AG04450 (cell line): ENCODE measurements at places on chromosomes 2 and 18.

DNA sequence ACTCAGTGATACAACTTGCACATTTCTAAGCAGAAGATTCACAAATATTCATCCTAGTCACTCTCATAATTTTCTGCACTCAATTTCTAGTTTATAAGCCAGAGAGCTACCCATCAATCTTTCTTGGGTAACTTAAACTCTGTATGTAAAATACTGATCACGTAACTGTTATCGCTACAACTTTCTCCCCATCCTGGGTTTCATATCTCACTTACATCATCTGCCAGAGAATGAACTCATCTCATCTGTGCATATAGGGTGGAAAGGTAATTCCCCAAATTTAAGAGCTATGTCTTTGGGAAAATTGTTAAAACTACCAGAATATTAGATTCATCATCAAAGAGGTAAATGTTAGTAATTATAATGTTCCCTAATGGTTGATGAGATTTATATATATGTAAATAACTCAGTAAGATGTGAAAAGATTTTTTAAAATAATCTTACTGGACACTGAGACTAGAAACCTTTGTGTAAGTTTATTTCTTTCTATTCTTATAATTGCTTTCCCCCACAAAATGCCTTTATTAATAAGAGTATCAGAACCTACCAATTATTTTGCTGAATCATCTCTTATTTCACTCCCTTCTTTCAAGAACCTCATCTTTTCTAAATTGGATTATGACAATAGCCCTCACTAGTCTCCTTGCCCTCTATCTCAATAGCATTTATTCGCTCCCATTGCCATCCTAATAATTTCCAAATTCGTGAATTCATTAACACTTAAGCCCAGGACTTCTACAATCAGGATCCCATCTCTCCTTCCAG is 729.0 kb downstream of the EPHA4 start:
- no peak for DNase-seq

GRCh38 chr2:173353556-173353955 is 1.1 kb upstream of the CDCA7 start:
- no peak for DNase-seq

GRCh38 chr2:48812416-48812815 is 56.9 kb upstream of the LHCGR start:
- no peak for DNase-seq

- DNase-seq = no peak
Measured at GRCh38 chr2:4745056-4745991, 946.9 kb upstream of the SOX11 start.

GRCh38 chr18:43077510-43078308 is 37.8 kb downstream of the RIT2 start:
- DNase-seq = no peak

- DNase-seq = no peak
Measured at GRCh38 chr2:174438146-174438886, 42.8 kb downstream of the SCRN3 start.

DNA sequence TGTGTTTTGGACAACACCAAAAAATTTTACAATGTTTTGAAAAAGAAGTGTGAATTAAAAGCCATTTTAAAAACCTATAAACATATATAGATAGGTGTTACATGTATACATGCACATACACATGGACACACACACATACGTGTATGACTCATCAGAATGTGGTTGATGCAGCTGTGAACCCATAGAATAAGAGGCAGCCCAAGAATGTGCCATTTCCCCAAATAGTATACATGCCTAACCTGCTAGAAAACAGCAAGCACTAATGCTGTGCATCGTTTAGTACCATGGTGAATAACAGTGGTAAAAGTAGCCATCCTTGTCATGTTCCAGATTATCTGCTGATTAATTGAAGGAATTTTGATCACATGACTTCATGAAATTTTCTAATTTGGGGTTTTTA is 149.0 kb downstream of the DSEL start:
- no peak for DNase-seq

- no peak for DNase-seq
Measured at GRCh38 chr2:162232671-162233070, 10.6 kb downstream of the FAP start.

DNA sequence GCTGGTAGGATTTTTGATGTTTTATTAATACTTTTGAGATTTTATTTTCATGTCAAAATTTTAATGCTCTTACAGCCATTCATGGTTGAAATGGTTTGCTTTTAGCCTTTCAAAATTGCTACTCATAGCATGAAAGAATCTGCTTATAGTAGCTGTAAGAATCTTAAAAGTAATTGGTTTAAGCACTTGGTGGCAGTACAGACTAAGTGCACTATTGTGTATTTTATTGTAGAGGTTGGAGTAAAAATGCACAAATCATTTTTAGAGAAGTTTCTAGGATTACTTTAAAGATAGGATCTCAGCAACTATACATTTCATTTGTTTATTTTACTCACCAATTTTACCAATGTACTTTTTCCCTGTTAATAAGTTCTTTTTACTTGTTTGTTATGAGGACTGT is 205.8 kb downstream of the SPAG16 start:
- no peak for DNase-seq

DNA sequence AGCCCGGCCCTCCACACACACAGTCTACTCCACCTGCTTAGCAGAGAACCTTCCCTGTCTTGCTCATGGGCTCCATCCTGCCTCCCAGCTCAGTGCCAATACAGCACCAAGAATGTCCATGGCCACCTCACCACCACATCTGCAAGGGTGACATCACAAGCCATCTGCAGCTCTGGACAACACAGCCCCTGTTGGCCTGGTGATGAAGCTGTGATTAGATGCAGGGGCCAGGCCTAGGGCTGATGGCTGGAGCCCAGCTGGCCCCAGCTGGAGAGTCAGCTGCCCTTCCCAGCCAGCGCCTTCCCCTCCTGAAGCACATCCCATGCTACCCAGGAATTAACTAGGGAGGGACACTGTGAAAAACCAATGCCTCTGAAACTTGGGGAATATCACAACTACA is 91.1 kb downstream of the TTC32 start:
- no peak for DNase-seq

DNA sequence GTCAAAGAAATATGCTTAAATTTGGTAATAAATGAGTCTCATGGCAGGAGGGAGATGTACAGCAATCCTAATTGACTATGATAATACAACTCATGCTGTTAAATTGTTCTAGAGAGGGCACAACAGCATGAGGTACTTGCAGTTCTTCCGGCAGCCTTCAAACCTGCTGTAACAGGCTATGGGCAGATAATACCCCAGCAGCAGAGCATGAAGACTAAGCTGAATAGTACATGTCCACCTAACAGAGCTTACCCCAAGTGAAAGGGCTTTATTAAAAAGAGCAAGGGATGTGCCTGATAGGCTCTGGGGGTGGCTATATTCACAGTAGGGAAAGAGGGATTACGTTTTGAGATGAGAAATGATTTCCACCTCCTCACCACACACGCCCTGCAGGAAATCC is 28.9 kb downstream of the MRO start:
- no peak for DNase-seq

GRCh38 chr2:170999654-171000053 is 70.6 kb downstream of the GORASP2 start:
- no peak for DNase-seq

GRCh38 chr2:224442071-224442967 is 40.4 kb upstream of the FAM124B start:
- DNase-seq = no peak

DNA sequence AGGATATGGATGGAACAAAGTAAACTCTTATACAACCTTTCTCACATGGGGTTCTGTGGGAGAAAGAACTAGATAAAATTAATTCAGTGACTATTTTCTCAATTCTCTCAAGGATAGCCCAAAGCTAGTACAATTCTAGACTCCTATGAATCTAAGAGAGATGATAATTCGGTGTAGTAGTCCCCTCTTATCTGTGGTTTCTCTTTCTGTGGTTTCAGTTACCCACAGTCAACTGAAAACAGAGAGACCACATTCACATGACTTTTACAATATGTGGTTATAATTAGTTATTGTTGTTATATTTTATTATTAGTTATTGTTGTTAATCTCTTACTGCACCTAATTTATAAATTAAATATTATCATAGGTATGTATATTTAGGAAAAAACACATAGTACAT is 53.5 kb upstream of the C2orf15 start:
- DNase-seq = no peak

DNA sequence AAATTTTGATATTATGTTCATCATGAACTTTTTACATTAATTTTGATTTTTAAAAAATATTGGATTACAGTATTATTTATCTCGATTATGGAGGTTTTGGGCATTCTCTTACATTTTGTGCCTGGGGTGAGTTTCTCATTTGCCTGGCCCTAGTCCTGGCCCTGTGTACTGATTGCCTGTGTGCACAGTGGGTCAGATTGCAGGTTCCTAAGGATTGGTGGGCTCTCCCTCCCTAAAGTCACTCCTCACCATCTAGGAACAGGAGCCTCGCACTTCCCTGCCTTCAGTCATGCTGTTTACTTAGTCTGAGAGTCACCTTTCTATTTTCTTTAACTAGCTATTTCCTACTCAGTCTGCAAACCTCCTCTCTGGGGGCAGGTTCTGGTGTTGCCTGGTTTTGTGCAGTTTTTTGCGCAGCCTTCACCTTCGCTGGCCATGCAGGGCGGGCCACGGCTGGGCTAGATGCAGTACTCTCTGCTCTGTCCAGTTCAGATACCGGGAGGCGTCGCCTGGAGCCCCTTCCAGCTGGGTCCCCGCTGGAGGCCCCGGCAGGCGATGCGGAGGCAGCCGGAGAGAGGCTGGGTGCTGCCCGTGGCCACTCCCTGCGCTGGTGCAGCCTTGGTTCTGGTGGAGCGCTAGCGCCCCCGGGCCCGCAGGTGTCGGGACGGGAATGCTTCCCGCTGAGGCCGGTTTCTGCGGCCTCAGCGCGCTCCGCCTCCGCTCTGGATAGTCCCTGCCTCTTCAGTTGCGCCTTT is 23.3 kb upstream of the MC5R start:
- DNase-seq = no peak

DNA sequence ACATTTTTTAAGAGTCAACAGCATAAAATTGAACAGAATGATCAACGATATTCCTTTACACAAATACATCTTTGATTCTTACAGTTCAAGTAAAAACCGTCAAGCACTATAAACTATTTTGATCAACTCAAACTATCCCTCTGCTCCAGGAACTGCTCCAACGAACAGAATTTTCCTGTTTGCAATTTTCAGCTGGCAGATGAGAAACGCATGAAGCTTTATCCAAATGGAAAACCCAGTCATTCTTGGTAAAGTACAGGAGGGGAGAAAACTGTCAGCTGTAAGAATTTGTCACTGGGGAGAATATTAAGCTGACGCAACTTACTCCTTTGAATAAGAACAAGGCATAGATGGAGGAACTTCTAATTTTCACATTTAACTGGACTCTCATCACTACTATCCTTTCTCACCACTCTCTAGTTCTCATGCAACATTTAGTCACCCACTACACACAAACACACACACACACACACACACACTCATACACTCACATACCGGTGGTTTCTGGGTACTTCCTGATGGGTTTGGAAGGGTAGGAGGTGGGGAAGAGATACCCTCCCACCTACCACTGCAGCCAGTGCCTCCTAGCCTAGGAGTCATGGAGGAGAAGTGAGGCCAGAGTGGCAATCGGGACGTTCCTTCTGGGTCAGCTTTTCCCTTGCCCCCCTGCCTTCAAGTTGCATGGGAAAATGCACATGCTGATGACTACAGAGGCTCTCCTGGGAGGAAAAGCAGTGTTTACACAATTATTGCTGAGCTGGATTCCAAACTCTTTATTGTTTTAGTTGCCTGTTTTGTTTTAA is 54.0 kb upstream of the SPATS2L start:
- DNase-seq = peak; percentile 75

DNA sequence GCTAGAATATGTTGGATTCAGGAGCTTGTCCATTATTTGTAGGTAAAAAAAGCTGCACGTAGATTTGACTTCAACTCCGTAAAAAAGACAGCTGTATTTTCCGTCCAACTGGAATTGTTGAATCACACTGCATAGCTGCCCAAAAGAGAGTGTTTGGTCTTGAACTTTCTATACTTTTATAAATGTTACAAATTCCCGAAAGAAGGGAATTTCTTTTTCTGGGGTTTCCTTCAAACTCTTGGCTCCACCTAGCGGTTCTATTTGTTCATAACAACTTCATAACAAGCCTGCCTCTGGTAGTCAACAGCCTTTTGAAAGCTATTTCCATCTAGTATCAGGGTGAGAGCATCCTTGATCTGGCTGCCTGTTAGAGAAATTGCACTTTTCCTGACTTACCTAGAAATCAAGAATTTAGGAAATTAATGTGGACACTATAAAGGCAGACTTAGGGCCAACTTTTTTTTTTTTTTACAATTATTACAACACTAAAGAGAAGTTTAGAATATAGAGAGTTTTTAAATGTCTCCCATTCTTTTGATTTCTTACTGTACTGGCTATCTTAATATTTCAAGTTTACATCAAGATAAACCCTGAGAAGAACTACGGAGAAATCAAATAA is 48.1 kb downstream of the TMEM185B start:
- DNase-seq = peak; percentile 48

GRCh38 chr2:210399440-210400041 is 77.0 kb downstream of the LANCL1 start:
- DNase-seq = no peak

DNA sequence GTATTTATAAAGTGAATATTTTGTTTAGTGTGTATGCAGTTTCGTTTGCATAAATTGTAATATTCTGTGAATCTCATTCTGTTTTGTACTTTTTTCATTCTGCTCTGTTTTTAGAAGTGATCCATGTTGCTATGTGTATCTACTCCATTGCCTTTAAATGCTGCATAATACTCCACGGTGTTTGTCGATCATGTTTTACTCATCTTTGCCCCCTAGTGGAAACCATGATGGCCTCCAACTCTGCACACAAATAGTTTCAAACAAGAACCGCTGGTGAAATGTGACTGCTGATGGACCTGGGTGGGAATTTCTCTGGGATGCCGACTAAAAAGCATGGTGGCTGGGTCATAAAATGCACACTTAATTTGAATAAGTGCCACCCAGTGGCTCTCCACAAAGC is 32.0 kb upstream of the SKOR2 start:
- no peak for DNase-seq

GRCh38 chr2:36818542-36818941 is 122.0 kb downstream of the VIT start:
- DNase-seq = no peak

GRCh38 chr2:68318914-68319397 is 793 bp downstream of the CNRIP1 start:
- no peak for DNase-seq
